ENCODE measurements at places on chromosomes 12 and 14.

DNA sequence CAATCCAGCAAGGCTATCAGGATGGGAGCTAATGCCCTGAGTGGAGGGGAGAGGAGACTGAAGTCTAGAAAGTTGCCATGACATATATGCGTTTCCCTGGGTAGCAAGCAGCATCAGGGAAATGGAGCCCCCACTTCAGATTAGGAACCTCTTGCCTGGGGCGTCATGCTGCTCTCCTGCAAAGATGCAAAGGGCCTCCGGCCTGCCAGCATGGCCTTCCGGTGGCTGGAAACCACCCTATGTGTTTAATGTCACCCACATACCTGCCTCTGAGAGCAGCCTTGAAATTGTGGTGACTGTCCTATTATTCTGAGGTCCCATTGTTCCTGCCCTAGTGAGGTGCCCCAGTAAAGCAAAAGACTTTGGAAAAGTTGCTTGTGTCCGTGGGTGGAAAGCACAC is 10.0 kb upstream of the IFI27L2 start:
- no peak for DNase-seq

DNA sequence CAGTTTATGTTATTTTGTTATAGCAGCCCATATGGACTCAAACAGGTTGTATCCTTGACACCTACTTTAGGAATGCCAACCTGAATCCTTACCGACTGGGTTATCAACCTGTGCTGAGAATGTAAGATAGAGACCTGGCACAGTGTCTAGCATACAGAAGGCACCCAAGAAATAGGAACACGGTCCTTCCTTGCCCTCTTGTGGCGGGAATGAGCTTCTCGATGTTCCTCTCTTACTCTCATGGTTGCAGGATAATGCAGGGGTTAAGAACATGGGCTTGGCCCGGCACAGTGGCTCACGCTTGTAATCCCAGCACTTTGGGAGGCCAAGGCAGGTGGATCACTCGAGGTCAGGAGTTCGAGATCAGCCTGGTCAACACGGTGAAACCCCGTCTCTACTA is 6.5 kb downstream of the C12orf43 start:
- DNase-seq = no peak

DNA sequence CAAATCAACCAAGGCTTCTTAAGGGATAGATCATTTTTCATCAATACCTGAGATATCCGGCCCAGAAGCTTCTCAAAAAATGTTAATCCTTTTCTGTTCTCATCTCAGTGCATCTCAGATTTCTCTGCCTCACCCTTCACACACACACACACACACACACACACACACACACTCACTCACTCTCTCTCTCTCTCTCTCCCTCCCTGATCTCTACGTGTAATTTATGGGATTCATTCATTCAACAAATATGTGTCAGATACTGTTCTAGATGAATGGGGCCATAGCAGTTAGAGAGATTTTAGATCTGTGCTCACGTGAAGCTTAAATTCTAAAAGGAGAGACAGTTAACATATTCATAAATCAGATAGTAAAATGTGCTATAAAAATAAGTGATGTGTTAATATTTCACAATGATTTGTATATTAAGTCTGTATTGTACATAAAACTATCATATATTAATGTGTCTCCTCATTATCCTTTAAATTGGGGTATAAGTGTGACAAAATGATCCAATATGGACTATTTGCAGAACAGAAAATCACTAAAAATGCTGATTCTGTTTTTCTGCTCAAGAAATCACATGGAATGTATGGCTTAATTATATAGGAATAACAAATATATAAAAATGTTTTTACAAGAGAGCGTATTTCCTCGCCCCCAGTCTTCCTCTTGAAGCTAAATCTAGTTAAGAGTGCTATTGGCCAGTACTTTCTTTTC is 7.3 kb upstream of the FRMD6 start:
- DNase-seq = no peak

DNA sequence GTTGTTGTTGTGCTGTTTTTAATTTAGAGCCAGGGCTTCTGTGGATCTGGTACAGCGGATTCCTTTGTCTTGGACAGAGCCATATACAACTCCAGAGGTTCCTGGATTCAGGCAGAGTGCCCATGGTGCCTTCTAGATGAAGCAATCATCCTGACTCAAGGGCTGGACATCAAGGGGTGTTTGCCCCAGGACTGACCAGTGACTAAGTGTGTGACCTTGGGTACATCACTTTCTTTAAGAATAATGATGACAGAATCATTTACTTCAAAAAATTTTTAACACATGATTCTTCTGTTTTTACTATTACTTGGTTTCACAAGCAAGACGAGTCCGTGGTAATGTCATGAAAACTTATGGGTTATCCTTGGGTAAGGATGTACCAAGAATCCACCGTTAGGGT is 397.3 kb downstream of the ZFP36L1 start:
- no peak for DNase-seq

DNA sequence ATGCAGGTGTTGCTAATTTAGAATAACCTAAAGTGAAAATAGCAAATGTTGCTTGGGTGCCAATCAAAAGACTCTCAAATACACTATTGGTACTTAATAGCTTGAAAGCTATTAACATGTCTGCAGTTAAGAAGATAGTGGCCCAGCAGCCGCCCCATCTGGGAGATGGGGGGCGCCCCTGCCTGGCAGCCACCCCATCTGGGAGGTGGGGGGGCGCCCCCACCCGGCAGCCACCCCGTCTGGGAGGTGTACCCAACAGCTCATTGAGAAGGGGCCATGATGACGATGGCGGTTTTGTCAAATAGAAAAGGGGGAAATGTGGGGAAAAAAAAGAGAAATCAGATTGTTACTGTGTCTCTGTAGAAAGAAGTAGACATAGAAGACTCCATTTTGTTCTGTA is 923.1 kb upstream of the MDGA2 start:
- DNase-seq = no peak

DNA sequence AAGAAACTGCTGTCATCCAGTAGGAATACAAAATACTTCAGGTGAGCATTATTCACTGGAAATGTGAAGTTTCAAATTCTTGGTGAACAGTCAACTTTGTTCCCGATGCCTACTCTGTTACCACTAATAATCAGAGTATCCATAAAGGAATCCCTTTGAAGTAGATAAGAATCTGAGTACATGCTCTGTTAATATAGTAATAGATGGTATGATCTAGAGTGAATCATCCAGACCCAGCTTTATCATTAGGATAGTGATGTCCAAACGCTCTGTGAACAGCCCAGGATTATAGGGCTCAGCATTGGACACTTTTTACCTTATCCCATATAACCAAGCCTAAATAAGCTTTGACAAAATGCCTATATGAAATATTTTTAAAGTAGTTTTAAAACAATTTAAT is 33.3 kb downstream of the PPP2R3C start:
- DNase-seq = no peak

- no peak for DNase-seq
Observed at GRCh38 chr12:53602176-53602864, 23.9 kb downstream of the ATF7 start.

GRCh38 chr14:71783786-71784185 is 148.4 kb upstream of the RGS6 start:
- DNase-seq = no peak

DNA sequence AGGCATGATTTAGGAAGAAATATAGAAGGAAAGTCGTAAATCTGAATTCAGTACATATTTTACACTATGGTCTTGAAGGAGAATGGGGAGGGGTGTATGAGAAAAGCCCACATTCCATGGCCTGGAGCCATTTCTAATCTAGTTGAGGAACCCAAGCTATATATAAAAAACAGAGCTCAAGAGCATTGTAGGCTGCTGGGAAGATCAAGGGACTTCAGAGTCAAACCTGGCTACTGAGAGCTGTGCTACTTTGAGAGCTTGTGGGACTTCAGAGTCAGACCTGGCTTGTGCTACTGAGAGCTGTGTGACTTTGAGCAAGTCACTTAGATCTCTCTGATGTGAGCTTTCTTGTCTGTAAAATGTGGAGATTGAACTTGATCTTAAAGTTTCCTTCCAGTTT is 58.7 kb downstream of the TBK1 start:
- no peak for DNase-seq

GRCh38 chr12:128830505-128830893 is 6.7 kb upstream of the SLC15A4 start:
- no peak for DNase-seq

Data from CD4-positive, CD25-positive, alpha-beta regulatory T cell (primary cell).